ENCODE measurements at places on chromosomes 12 and 14.

DNA sequence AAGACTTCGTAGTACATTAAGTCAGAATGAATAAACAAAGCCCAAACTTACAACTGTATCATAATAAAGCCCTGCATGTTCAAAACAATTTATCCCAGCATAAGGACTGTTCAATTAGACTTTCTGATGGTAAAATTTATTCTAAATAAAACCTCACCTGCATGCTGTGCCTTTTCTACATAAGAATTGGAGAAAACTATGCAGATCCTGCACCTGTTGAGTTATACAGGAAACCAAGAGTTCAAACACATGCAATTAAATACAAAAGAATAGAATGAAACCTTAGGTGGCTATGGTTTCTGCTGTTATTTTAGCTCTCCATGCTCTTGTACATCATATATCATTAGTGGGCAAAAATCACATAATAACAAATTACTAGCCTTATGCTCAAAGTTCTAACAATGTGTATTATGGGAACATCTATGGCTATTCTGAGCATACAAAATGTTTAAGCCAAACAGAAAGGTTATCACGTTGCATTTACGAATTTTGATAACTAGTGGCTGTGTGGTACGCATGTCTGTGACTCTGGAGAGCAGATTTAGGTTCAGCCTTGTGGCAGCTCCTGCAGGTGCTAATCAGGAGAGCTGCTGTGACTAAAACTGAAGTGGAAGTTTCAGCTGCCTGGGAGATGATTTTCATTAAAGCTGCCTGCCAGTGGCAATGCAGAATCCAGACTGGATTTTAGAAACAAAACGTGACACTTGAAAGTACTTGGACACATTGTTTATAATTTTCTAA lies 36.1 kb upstream of the LRFN5 start:
- no peak for DNase-seq

GRCh38 chr12:94998326-94998725 lies 5.2 kb downstream of the NDUFA12 start:
- DNase-seq, result no peak

GRCh38 chr14:38762426-38762825 lies 340.6 kb downstream of the SEC23A start:
- DNase-seq, result no peak

DNA sequence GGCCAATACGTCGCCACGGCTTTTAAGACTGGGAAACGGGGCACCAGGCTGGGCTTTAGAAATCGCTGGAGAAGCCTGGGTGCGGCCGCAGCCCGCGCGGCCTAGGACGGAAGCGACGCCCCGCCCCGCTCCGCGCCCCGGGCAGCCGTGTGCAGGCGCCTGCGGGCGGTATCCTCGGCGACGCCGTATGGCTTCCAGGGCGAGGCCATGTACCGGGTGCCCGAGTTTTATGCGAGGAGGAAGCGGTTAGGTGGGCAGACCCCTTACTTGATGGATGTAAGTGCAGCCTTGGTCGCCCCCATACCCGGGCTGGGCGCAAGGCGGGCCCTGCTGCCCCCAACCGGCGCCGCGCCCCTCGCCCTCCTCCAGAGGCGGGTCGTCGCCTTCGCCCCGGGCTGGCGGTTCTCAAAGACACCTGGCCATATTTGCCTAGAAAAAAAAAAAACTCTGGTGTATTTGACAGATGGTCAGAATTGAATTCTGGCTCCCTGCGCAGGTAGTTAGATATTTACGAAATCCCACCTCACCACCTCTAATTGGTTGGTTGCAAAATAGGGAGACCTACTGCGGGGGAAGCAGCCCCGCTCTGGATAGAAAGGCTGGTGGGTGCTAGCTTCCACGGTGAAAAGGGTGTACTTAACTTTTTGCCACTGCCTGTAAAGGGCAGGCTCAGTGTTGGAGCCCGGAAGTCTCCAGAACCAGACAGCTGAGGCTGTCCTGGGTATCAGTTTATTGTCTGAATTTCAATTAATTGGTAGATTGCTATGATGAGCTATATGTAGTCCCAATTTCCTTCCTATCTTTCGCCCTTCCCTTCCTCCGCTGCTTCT lies at the start of gene PPP1R36:
TSS of gene PPP1R36 (plus strand) at position 171 of the 830 bp plus-strand sequence. CDS start at position 208, 37 bp downstream.
- DNase-seq, result no peak

DNA sequence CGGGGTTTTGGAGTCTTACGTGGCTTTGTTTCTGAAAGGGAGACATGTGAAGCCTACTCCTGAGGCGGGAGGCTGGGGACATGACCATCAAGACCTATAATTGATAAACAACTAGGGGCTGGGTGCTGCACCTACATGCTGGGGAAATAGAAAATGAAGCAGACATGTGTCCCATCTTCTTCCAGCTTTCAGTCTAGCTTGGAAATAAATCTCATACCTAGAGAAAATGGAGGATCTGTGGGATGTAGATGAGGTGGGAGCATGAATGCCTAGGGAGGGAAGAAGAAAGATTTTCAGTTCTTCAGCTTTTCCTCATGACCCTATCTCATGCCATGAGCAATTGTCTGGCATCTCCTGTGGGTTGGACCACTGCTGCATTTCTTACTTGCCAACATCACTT lies 22.1 kb downstream of the EMP1 start:
- no peak for DNase-seq

GRCh38 chr14:40903709-40904108 lies 703.0 kb upstream of the LRFN5 start:
- no peak for DNase-seq

GRCh38 chr12:49673446-49674317 lies 33.5 kb downstream of the FMNL3 start:
- no peak for DNase-seq

GRCh38 chr12:19749906-19750574 lies 310.7 kb downstream of the AEBP2 start:
- no peak for DNase-seq

- DNase-seq, result no peak
Observed at GRCh38 chr14:98614741-98615140, 657.3 kb downstream of the BCL11B start.

GRCh38 chr14:63345826-63346225 lies 27.1 kb upstream of the GPHB5 start:
- no peak for DNase-seq

All from stimulated activated CD4-positive, alpha-beta T cell treated with anti-CD3 and anti-CD28 coated beads, Interleukin-4, amount 100 ng/mL, for 4 hours (primary cell).